Activated T-cell treated with anti-CD3 and anti-CD28 coated beads, Interleukin-2, amount 50 U/mL, for 4 hours (primary cell): ENCODE measurements at places on chromosomes 2 and 18. TPM values are rescaled to one million over a fixed set of nuclear protein-coding genes. Genes with fewer than 3 reads are reported as not detected.

The EGR4 gene
- total RNA-seq = 1.1 TPM

The WDR35 gene
- total RNA-seq = 8.6 TPM

The SGPP2 gene
- 7.4 TPM for total RNA-seq

The SERPINB4 gene
- total RNA-seq = not detected

The LNPK gene
- total RNA-seq = 26.7 TPM

The PSMA8 gene
- 1.0 TPM for total RNA-seq

The ANKRD30B gene
- total RNA-seq = not detected

The AGFG1 gene
- 213 TPM for total RNA-seq

The MSTN gene
- total RNA-seq = not detected

- no peak for DNase-seq
Measured at GRCh38 chr2:99354070-99354469, 16.9 kb downstream of the EIF5B start.

GRCh38 chr2:101047075-101047766 is 45.1 kb downstream of the RPL31 start:
- no peak for DNase-seq

DNA sequence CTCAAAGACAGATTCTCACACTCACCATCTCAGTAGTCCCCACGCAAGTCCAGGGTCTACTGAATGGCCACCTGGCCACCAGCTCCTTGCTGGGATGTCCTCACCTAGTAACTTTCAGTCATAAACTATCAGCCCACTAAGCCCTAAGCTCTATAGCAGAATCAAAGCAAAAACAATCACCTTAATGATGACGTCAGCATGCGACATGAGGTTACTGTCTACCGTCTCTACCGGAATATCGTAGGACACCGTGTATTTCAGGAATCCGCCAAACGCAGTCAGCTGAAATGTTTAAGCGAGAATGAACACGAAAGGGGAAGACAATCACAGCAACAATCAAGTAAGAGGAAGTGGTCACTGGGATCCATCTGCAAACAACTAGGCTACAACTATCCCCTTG is 81.8 kb downstream of the LAMA1 start:
- DNase-seq = no peak

DNA sequence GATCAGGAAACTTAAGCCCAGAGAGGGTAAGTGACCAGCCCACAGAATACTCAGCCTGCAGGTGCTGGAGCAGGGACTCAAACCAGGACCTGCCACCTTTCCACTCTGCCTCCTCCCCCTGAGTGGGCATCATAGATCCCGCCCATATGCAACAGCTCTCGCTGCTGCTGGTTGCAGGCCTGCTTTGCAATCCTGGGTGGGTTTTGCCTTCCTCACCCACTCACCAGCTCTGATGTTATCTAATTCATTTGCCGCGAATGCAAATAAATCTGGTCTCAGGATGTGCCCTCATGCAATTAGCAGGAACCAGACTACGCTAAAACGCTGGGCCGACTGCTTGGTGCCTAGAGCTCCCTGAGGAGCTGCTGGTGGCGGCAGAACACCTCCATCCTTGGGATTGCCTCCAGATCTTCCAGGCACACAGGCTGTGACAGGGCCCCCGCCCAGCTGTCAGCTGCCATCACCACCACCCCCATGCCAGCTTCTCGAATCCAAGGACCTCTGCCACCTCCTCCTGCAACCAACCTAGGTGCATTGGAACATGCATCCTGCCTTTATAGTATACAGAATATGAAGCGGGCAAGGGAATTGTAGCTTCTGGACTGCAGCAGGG is 28.8 kb downstream of the CNGA3 start:
- no peak for DNase-seq

DNA sequence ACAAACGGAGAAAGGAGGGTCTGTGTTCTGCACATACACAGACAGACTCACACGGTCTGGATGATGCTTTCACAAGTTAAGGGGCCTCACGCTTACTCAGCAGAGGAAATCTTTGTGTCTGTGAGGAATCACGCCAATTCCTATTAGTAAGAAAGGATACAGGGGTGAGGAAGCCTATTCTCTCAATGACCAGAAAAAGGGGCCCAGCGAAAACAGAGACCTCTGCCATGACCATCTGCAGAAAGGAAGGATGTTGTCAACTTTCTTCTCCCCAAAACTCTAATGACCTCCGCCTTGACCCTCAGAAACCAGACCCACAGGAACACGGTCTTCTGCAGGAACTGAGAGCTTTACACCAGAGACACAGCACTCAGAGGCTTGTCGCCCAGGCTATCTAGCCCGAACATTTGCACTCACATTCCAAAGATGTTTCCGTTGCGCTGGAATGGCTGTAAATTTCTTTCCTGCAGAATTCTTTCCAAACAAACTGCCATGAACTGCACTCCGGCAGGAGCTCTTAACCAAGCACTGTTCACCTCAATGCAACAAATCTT is 186.3 kb downstream of the TCF4 start:
- no peak for DNase-seq

DNA sequence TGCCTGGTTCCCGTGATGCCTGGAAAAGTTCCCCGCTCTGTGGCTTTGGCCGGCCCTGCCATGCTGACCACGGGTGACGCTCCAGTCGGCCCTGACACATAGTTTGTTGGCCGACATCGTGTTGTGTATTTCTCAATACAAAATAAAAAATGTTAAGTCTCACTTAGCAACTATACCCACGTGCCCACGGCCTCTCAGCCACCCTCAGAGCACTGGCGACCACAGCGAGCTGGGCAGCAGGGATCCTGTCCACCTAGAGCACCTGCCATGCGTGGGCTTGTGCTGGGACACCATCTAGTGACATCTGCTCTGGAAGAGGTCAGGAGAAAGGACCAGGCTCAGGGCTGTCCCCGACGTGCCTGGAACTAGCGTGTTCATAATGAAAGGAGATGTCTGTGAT is 261.7 kb downstream of the HDAC4 start:
- no peak for DNase-seq

- no peak for DNase-seq
Measured at GRCh38 chr2:133887676-133888040, 319.4 kb upstream of the NCKAP5 start.

GRCh38 chr18:54975598-54975997 is 16.3 kb upstream of the CCDC68 start:
- no peak for DNase-seq

- DNase-seq = no peak
Measured at GRCh38 chr2:241368643-241369042, 12.6 kb downstream of the FARP2 start.

DNA sequence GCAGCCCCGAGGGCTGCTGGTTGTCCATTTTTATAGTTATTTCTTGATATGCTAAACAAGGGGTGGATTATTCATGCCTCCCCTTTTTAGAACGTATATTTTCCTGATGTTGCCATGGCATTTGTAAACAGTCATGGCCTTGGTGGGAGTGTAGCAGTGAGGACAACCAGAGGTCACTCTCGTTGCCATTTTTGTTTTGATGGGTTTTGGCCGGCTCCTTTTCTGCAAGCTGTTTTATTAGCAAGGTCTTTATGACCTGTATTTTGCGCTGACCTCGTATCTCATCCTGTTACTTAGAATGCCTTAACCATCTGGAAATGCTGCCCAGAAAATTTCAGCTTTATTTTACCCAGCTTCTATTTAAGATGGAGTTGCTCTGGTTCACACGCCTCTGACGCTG is 825.8 kb upstream of the CDH2 start:
- DNase-seq = no peak

GRCh38 chr2:86044045-86044444 is 61.6 kb downstream of the POLR1A start:
- no peak for DNase-seq

DNA sequence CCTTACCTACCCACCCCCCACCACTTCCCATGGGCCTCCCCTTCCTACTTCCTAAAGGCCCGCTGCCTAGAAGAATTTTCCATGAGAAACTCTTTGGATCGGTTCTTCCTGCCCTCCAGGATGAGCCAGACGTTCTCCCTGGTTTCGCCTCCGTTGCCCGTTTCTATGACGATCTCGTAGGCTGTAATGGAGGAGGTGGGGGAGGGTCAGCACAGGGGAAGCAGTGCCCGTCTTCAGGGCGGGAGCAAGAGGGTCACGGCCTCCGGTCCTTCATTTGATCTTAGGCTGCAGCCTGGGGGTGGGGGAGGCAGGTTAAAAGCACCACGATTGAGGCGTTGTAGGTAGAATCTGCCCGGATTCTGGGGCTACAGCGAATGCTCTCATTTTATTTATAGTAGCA is 172.0 kb downstream of the LOXHD1 start:
- no peak for DNase-seq

DNA sequence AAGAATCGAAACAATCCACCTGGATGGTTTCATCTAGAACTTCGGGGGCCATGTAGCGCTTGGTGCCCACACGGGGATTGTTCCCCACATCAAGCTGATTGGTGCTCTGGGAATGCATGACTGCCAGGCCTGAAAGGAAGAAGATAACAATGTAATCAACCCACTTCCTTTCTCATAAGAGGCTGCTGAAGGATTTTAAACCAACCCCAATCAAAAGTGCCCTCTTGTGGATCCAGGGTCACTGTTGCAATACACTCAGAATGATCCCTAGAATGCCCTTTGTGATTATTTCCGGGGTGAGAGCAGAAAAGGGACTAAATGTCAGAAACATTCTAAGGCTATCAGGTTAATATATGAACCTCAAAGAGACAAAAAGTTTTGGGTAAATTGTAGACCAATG is 115.2 kb downstream of the ACVR1 start:
- no peak for DNase-seq

DNA sequence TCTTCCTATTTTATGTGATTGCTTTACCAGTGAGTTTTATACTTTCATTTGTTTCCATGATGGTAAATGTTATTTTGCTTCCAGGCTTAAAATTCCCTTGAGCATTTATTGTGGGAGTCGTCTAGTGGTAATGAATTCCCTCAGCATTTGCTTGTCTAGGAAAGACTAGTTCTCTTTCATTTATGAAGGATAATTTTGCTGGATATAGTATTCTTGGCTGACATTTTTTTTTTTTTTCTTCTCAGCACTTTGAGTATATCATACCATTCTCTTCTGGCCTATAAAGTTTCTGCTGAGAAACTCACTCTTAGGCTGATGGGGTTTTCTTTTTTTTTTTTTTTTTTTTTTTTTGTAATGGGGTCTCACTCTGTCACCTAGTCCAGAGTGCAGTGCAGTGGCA is 99.1 kb downstream of the EDAR start:
- DNase-seq = no peak
